ENCODE measurements at places on chromosomes 5 and 9.

GRCh38 chr9:113659039-113659438 is 195.5 kb downstream of the RGS3 start:
- no peak for DNase-seq

DNA sequence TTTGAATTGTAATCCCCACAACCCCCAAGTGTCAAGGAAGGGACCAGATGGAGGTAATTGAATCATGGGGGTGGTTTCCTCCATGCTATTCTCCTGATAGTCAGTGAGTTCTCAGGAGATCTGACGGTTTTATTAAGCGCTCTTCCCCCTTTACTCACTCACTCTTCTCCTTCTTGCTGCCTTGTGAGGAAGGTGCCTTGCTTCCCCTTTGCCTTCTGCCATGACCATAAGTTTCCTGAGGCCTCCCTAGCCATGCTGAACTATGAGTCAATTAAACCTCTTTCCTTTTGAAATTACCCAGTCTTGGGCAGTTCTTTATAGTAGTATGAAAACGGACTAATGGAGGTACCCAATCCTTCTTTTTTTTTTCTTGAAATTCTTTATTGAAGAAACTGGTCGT is 2.2 kb upstream of the CEP120 start:
- DNase-seq, result no peak

GRCh38 chr9:136886610-136887597 is 588 bp downstream of the TRAF2 start:
- DNase-seq, result no peak

DNA sequence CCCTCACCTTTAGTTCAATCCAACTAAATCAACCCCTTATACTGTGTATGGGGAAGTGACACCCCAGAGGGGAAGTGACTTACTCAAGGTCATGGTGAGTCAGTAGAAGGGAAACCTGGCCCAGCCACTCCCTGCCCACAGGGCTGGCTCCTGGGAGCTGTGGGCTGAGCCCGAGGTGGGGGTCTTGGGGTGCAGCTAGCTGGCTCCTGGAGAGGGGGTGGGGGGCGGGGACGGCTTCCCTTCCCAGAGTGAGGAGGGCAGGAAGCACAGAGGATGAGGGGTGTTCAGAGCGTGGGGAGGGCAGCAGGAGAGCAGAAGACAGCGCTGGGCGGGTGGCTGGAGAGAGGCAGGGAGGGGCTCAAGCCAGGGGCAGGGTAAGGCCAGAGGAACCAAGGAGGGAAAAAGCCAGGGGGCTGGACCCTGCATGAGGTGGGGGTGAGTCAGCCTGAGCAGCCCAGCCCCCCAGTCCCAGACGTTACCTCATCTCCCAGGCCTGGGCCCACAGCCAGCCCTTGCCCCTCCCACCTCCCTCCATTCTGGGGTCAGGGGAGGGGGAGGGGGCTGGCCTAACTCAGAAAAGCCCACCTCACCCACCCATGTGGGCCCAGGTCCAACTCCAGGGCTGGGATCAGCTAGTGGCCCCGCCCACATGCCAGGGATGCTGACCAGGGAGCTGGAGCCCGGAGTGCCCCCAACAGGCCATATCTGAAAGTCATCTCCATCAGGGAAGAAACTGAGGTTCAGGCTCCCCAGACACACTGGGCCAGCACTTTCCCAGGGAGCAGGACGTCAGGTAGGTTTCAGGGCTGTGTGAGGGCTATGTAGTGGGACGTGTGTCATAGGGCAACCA is 2.8 kb downstream of the PDLIM7 start:
- no peak for DNase-seq

DNA sequence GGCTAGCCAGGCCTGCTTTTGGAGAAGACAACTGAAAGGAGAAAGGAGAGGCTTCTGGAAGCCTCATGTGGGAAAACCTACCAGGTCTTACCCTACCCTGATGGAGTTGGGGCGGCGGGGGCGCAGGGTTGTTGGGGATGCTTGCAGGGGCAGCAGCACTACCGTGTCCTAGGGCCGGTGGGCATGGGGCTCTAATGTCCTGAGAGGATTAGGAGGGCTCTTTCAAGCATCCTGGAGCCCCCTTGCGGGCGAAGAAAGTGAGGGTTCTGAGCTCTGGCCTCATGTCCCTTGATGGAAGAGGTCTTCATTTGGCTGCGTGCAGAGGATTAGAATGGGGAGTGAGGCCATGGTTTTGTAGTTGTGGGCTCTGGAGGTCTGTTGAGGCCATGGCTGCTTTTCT is 86.9 kb upstream of the PITX1 start:
- no peak for DNase-seq

DNA sequence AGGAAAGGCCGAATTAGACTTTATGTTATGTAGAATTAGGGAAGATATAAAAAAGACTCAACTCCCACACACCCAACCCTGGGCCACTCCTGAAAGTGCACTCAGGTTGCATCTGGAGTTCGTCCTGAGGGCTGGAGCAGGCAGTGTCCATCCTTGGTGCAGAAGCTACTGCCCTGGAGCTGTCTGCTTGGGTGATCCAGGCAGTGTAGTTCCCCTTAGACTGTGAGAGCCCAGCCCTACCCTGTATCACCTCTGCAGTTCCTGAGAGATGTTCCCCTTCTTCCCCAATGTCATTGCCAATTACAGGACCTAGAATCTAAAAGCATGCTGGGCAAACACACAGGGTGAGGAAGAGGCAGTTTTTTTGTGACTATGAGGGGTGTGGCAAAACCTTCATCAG is 368.3 kb upstream of the ST8SIA4 start:
- no peak for DNase-seq

- DNase-seq, result no peak
These were observed 34.6 kb upstream of the ADAMTS16 start for GRCh38 chr5:5105531-5105930.

- no peak for DNase-seq
These were observed 861 bp downstream of the NTRK2 start for GRCh38 chr9:84670138-84671041.

DNA sequence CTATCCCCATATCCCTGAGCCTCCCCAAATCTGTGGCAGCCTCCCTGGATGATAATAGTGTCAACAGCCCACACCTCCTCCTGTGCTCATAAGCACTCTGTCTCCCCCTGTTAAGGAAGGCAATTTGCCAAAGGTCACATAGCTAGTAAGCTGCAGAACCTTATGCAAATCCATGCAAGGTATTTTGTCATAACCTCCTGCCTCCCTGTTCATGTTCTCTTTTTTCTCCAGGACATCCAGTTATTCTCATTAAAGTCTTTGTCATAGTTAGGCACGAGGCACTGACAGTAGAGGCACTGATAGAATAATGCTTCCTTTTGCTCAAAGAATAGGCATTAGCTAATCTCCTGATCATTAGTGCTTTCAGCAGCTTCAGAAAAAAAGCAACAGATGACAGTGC is 10.2 kb upstream of the AUH start:
- DNase-seq, result no peak

- no peak for DNase-seq
These were observed 1.4 kb upstream of the LARP1 start for GRCh38 chr5:154753792-154754191.

- DNase-seq, result no peak
These were observed 232.0 kb upstream of the ANKRD55 start for GRCh38 chr5:56464935-56465768.

- DNase-seq, result no peak
These were observed 89.9 kb downstream of the ARL15 start for GRCh38 chr5:54220230-54221040.

- DNase-seq, result no peak
These were observed 38.0 kb upstream of the TCERG1 start for GRCh38 chr5:146409054-146409671.

- no peak for DNase-seq
These were observed 78.2 kb downstream of the ALDH7A1 start for GRCh38 chr5:126516852-126517251.

- no peak for DNase-seq
These were observed 153.3 kb upstream of the SLC12A2 start for GRCh38 chr5:127930311-127930710.

DNA sequence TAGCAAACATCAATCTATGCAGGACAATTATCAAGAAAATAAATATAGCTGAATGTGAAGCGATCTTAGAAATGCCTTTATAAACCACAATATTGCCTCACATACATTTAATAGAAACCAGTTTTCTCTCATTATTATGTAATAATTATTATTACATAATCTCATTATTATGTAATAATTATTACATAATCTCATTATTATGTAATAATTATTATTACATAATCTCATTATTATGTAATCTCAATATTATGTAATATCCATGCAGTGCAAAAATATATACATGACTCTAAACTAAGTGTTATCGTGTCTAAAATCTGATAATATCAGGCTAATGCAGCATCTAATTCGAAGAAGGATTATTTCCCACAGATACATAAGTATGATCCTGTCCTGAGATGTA is 563.9 kb upstream of the SEMA6A start:
- DNase-seq, result no peak

DNA sequence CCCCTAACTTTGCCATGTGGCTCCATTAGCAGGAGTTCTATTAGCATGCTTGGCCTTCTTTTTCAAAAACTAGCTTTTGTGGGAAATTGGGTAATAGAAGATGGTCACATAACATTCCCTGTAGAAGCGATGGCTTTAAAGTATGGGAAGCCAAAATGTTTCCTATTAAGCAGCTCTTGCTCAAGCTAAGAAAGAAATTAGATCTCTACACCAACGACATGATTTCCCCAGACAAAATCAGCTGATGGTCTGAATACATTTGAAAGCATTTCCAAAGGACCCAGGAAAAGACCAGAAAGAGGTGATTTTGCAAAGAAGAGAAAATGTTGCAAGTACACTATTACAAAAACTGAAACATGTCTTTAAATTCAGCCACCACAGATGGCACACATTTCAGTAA is 4.8 kb upstream of the NFIL3 start:
- no peak for DNase-seq

DNA sequence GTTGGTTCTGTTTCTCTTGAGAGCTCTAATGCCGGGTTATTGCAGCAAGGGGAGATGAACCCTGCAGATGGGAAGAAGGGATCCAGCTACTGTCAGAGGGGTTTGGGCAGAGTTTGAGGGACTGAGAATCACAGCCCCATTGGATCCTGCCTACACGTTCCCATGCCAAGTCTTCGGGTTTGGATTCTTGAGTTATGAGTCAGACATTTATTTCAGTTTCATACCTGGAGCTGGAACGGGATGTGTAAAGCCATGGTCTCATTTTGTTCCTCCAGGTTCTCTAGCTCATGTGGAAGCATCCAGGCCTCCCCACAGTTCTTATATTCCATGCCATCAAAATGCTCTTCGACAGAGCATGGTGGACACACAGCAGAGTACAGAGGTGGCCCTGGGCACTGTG is 275.4 kb upstream of the IRX4 start:
- no peak for DNase-seq

DNA sequence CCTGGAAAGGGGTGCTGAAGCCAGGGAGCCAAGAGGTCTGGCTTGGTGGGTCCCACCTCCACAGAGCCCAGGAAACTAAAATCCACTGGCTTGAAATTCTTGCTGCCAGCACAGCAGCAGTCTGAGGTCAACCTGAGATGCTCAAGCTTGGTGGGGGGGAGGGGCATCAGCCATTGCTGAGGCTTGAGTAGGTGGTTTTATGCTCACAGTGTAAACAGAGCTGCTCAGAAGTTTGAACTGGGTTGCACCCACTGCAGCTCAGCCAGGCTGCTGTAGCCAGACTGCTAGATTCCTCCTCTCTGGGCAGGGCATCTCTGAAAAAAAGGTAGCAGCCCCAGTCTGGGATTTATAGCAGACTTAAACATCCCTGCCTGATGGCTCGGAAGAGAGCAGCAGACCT is 55.5 kb upstream of the FBXL17 start:
- DNase-seq, result no peak

DNA sequence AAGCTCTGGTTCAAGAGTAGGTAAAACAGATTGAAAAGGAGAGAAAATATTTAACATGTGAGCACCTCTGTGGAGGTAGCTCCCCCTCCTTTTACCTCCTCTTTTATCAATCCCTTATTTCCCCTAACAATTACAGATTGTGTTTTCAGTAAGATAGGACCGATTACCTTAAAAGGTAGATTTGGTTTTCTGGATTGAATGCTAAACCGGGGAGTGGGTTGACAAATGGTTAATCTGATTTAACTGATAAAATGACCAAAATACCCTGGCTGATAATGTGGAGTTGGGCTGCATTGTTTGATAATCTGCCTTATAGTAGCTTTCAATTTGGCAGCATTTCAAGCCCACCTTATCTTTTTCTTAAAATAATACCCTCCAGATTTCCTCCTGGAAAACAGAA is 83.9 kb downstream of the EGFLAM start:
- no peak for DNase-seq

DNA sequence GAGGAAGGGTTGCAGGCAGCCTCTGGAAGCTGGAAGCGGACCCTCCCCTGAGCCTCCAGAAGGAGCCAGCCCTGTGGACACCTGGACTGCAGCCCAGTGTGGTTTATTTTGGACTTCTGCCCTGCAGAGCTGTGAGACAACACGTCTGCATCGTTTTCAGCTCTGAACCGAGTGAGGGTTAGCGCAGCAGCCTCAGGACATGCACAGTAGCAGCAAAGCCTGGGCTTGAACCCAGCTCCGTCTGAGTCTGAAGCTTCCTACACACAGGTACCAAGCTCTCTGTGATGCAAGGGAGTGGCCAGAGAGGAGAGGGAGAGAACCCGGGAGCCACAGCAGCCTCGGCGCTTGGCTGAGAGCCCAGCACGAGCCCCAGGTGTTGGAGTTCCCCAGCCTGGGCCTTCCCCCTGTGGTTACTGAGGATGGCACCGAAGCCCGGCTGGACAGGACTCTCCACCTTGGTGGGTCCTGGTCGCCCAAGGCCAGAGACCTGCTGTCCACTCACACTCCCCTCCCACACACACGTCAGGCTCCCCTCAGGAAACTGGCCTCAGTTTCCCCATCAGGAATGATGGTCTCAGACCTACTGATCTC is 128.2 kb downstream of the OLFM1 start:
- DNase-seq, result no peak

GRCh38 chr9:33234511-33235467 is 5.2 kb upstream of the SPINK4 start:
- no peak for DNase-seq

GRCh38 chr5:181152406-181152805 is 5.0 kb downstream of the OR2V2 start:
- DNase-seq, result no peak

DNA sequence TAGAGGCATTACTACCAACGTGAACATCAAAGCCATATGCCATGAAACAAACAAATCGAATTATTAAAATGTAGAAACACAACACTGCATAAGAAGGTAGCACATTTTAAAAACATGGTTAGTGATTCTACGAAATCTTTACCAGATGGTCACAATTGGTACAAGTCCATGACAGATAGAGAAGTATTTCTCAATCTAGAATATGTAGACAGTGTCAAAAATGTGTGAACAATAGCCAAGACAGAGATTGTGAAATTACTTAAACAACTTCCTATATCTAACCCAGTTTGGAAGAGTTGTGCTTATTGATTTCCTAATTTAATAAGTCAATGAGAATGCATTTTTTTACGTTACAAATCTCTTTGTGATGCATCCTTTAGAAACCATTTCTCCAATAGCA is 1121.6 kb downstream of the MAT2B start:
- DNase-seq, result no peak
